Cardiac fibroblast (primary cell): ENCODE measurements at places on chromosomes 7 and 10.
A peak's percentile ranks its signal among the peaks of the same experiment; 100 is the strongest.

GRCh38 chr10:97818572-97818971 lies 31.1 kb upstream of the GOLGA7B start:
- DNase-seq: no peak

GRCh38 chr7:87561102-87561501 lies 39.6 kb downstream of the ABCB1 start:
- no peak for DNase-seq

DNA sequence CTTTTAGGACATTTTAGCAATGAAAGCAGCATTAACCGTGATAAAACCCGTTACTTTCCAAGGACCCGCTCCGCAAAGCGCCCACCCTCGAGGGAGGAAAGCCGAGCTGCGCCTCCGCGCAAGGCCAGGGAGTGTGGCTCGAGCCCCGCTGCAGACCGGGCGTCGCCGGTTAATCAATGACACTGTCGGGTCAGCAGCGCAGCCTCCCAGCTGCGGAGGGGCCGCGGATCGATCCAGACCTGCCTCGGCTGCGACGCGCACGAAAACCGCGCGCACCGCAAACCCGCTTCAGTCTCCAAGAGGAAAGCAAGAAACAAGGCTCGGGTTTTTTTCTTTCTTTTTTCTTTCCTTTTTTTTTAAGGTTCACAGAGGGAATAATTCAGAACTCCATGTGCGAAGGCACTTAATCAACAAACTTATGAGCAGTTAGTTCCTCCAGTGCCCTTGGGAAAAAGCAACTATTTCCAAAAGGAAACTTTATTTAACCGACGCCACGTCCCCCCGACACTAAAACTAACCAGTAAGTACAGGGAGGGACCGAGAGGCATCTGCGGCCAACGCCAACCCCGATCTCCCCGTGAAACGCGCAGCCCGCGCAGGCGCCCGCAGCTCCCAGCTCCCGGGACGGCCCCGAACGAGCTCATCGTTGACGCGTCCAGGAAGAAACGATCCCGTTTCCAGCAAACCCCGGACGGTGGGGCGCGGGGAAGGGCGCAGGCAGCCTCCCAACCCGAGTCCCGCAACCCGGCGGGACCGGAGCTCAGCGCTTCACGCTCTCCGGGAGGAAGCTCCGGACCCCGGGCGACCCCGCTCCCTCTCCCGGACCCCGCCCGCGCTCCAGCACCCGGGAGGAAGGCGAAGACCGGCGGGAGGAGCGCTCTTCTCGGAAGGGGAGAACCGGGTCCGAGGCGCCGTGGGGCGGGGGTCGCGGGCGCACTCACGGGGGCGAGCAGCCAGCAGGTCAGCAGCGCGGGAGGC lies 598 bp downstream of the VIPR2 start:
- DNase-seq: peak; percentile 4

GRCh38 chr10:102153093-102153620 lies 968 bp downstream of the NOLC1 start:
- no peak for DNase-seq

- no peak for DNase-seq
These were observed 350.3 kb downstream of the HPSE2 start for GRCh38 chr10:98885378-98885777.

GRCh38 chr7:157875230-157876179 lies 538.7 kb downstream of the DNAJB6 start:
- DNase-seq: no peak

- DNase-seq: peak; percentile 70
These were observed 79.9 kb downstream of the ZMIZ1 start for GRCh38 chr10:79148452-79149344.

DNA sequence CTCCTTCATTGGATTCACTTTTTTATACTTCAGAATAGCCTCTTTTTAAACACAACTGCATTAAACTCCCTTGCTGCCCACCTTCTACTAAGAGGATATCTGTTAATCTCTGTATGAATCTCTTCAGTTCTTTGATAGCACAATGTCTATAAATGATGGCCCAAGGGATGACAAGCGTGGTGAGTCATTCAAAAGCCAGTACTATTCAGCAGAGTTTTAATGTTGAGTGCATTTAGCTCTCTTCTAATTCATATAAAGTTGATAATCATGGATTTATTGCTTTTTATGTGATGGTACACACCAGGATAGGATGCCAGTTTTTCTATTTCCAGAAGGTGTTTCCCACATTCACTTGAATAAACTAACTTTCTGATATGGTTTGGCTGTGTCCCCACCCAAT lies 57.4 kb upstream of the HECTD2 start:
- no peak for DNase-seq

DNA sequence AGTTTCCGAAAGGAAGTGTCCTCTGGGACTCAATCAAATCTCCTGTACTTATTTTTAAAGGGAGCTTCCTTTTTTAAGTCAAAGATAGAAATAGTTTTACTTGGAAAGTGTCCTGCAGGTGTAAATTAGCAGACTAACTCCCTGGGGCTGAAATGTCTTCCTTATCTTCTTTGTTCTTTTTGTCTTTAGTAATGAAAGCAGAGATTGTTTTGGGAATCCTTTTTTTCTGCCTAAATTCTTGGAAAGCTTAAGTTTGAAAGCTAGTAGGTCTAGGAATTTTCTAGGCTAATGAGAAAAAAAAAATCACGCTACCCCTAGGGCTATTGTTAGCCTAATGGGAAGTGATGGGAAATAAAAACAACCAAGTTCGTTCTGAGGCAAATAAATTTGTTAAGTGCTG lies 139.1 kb upstream of the CSTF2T start:
- no peak for DNase-seq

DNA sequence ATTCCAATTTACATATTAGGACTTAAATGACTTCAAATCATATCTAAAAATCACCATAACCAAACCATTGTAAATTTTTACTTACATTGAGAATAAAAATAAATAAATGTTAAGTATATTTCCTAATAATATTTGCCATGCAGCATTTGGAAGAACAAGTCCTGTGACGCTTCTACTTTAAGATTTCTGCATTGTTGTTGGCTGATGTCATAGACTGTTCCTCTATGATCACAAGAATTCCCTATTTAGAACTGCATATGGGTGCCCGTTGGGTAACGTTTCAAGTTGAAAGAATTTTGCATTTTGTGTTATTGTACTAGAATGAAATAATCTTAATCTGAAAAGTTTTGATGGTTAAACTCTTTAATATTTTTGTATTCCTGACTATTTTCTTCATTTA lies 5.1 kb upstream of the ITGB1 start:
- peak; percentile 82 for DNase-seq

DNA sequence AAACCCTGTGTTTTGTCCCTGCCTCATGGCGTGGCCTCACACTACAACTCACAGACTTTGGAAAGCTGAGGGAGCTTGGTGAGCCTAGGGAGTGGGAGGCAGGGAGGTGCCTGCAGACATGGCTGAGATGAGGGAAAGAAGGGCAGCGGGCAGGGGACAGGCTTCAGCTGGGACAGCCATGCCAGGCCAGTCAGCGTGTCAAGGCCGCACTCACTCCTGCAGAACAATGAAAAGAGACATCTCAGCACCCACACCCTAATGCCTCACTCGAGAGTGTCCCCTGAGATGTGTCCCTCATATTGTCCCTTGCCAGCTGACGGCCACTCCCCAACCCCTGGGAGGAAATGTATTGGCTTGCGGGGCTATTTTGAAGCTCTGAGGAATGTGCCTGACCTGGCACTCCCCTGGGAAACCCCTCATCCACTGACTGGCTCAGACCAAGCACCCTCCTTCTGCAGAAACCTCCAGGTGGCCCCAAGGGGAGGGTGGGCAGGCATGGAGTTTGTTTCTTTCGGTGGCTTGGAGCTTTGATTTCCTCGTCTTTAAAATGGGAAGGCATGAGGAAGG lies 31.6 kb downstream of the SH3PXD2A start:
- DNase-seq: no peak

- DNase-seq: no peak
These were observed 73.3 kb upstream of the NANOS1 start for GRCh38 chr10:118955951-118956801.

- DNase-seq: peak; percentile 10
These were observed 20.5 kb downstream of the YKT6 start for GRCh38 chr7:44221231-44221791.

DNA sequence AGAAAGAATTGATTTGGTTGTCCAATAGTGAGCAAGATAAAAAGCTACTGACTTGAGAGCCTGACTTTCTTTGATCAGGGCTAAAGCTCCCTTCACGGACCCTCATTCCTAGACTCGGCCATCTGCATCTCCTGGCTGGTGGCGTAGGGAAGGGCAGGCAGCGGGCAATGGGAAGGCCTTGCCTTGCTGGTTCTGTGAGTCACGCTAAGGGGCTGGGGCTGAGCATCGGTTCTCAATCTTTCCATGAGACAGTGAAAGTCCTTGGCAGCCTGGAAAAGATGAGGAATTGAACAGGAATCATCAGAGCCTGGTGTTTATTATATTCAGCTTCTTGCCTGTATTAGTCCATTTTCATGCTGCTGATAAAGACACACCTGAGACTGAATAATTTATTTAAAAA lies 475.3 kb downstream of the PLXNA4 start:
- no peak for DNase-seq

- no peak for DNase-seq
These were observed 32.0 kb downstream of the BET1 start for GRCh38 chr7:93972029-93972725.

- no peak for DNase-seq
These were observed 28.0 kb downstream of the NIPSNAP2 start for GRCh38 chr7:55992346-55992745.

DNA sequence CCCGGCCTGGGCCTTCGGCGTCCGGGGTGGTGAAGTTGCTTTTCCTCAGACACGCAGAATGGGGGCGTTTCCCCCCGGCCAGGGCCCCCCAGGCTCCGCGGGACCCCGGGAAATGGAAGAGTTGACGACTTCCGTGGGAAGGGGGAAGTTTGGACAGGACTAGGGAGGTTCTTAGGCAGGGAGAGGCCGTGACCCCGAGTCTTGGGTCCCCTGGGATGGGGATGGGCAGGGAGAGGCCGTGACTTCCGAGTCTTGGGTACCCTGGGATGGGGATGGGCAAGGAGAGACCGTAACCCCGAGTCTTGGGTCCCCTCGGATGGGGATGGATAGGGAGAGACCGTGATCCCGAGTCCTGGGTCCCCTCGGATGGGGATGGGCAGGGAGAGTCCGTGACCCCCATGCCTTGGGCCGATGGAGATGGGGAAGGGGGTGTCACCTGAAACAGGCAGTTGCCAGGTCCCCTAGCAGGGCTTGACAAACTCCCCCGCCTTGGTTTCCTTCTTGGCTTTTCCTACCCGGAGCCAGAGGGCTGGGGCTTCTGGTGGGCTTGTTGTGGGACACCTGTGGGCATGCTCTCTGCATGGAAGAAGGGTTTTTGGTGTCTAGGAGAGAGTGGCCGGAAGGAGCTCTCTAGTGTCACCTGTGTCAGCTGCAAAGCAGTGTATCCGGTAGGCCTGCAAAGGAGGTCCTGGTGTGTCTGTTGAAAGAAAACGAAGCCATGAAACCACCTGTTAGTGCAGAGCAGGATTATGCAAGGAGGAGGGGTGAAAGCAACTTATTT lies 1.1 kb downstream of the TRRAP start:
- peak; percentile 31 for DNase-seq

DNA sequence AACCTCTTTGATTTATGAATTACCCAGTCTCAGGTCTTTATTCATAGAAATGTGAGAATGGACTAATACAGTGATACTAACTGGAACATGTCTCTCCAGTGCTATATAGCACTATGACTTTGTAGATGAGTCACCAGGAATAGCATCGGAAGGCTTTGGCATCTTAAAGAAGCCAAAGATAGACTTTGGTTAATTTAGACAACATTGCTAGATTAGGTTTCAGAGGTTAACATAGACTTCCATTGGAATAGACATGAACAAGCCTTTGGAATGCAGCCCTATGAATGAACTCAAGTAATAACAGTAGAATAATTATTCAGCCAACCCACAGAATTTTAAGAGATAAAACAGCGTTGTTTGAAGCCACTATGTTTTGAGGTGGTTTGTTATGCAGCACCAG lies 169.2 kb downstream of the HGF start:
- peak; percentile 91 for DNase-seq

DNA sequence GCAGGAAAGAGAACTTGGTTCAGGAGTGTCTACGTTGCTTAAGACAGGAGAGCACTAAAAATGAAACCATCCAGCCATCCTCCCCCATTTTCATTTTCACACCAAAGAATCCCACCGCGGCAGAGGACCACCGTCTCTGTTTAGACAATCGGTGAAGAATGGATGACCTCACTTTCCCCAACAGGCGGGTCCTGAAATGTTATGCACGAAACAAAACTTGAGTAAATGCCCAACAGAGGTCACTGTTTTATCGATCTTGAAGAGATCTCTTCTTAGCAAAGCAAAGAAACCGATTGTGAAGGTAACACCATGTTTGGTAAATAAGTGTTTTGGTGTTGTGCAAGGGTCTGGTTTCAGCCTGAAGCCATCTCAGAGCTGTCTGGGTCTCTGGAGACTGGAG lies 1.4 kb upstream of the IL6 start:
- peak; percentile 29 for DNase-seq

DNA sequence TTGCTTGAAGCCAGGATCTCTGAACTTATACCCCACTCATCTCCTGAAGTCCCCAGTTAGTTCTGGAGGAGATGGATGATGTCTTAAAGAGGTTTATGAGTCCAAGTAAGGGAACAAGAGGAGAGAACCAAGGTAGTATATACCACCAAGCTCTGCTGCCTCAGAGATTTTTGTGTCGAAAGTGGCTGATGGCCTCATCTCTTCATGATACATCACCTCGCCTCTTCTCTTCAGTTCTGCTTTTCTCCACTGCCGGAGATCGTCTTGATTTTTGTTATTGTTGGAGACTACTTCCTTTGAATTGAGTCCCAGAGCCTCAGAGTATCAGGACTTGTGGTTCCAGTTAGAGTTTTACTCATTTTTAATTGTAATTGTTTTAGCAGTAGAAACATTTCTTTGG lies 1.9 kb downstream of the VTI1A start:
- no peak for DNase-seq

DNA sequence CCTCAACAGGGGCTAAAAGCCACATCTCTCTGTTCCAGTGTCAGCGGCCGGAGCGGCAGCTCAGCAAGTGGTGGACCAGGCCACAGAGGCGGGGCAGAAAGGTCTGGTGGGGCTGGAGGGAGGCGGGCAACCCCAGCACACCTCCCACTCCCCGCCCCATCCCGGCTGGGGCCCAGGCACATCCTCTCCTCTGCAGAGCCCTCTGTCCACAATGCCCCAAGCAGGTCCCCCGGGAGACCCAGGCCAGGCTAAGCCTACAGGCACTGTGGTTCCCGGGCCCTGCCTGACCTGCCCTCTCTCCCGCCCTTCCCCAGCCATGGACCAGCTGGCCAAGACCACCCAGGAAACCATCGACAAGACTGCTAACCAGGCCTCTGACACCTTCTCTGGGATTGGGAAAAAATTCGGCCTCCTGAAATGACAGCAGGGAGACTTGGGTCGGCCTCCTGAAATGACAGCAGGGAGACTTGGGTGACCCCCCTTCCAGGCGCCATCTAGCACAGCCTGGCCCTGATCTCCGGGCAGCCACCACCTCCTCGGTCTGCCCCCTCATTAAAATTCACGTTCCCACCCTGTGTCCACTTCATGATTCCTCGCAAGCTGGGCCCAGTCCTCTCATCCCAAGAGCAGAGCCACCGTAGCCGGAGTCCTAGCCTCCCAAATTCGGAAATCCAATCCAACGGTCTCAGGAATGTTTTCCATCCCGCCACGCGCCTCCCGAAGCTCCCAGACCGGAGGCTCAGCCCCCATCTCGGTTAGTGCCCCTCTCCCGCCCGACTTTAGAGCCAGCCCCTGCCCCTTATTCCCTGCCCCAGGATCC lies 2.1 kb downstream of the ADIRF start:
- DNase-seq: peak; percentile 54

GRCh38 chr7:120720317-120720716 lies 137.6 kb downstream of the TSPAN12 start:
- DNase-seq: no peak
